LHCN-M2 (cell line): ENCODE measurements at places on chromosomes 13 and 19.
A peak's percentile ranks its signal among the peaks of the same experiment; 100 is the strongest.

DNA sequence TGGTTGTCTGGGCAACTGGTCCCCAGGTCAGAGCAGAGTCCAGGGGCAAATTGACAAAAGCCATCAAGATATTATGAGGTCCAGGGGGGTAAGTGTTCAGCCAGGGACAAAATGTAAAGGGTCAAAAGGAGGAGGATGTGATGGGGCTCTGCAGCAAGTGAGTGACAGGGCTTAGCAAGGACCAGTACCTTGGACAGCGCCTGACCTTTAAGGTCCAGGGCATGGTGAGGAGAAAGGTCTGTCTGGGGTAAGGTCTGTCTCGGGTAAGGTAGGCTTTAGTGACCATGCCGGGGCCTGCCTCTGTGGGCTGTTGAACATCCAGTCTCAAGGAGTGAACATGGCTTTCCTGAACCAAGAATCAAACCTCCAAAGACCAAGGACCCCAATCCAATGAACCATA lies 6.3 kb upstream of the ZNF358 start:
- no peak for DNase-seq

DNA sequence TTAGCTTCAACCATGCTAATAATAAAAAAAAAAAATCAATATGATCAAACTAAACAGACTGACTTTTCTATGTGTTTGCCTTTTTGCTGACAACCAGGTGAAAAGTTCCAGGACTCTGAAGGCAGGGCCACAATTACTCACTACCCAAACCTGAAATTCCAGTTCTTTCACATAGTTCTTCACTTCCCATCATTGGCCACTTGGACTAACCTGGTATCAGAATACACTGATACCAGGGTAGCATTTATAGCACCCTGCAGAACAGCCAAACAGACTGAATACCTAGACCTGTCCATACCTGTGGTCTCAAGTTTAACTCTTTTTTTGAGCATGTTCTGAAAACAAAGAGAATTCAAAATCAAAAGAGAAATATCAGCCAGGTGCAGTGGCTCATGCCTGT lies 25.1 kb downstream of the ELF1 start:
- DNase-seq, result no peak

GRCh38 chr13:97878431-97879375 lies 74.8 kb upstream of the IPO5 start:
- peak; percentile 13 for DNase-seq

DNA sequence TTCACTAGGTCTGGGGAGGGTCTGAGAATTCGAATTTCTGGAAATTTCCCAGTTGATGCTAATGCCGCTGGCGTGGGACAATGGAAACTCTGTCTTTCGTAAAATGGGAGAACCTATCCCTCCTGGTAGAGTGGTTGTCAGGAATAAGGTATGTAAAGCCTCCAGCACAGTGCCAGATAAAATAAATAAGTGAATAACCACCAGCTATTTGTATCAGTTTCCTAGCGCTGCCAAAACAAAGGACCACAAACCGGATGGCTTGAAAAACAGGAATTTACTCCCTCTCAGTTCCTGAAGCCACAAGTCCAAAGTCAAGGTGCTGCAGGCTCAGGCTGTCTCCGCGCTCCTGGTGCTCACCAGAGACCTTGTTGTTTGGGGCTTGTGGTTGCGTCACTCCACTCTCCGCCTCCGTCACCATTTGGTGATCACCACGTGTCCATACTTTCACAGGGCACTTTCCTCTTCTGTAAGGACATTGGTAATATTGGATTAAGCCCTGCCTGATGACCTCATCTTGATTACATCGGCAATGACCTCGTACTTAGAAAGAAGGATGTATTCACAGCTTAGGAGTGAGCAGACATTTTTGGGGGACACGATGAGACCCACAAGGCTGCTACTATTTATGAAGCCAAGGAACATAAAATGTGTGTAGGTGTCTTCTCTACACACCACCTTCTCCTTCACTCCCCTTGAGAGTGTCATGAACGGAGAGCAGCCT lies 428.5 kb downstream of the IRS2 start:
- DNase-seq, result no peak

- peak; percentile 79 for DNase-seq
Measured at GRCh38 chr19:49150106-49150943, 4.9 kb downstream of the HRC start.

- no peak for DNase-seq
Measured at GRCh38 chr13:68540244-68540643, 1310.1 kb upstream of the PCDH9 start.
